CD4-positive, alpha-beta memory T cell (primary cell): ENCODE measurements at places on chromosomes 7 and 10. TPM values are rescaled to one million over a fixed set of nuclear protein-coding genes. Genes with fewer than 3 reads are reported as not detected.

GRCh38 chr10:30791197-30791611 lies 161.7 kb upstream of the LYZL2 start:
- DNase-seq: no peak

DNA sequence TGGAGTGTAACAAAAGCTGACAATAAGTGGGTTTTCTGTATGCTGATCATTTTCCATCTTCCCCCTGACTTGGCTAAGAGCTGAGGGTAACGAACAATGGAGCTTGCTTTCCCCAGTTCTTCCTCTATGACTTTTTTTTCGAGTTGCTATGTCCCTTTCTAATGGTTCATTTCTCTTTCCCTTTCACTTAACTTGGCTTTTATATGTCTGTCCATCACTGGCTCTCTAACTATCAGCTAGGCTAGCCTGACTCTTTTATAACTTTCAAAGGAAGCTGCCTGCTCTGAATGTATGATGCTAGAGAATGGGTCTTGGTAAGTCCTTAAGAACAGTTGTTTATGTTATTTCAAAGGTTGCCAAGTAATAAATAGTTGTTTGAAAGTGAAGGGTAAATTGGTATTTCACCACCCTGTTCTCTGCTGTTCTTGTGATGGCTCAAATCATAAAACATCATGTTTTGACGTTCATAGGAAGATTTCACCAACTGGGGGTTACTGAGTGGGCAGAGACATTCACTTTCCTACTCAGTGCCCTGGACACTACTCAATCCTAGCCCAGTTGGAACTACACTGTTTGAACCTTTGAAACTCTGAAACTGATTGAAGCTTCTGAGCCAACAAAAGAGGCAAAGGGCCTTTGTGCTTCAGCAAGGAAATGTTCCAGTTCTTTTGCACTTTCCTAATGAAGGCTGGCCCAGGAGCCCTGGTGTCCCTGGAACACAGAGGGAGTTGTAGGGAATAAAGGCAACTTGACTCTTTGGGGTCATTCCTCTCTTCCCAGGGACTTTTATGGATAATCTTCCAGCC lies 85.4 kb upstream of the PHYHIPL start:
- DNase-seq: no peak

Gene CHST15
- polyA plus RNA-seq: not detected

Gene MRPL32
- 53.3 TPM for polyA plus RNA-seq

- DNase-seq: no peak
Measured at GRCh38 chr10:113808168-113808567, 45.7 kb downstream of the DCLRE1A start.
